ENCODE measurements at places on chromosomes 5 and 9.

DNA sequence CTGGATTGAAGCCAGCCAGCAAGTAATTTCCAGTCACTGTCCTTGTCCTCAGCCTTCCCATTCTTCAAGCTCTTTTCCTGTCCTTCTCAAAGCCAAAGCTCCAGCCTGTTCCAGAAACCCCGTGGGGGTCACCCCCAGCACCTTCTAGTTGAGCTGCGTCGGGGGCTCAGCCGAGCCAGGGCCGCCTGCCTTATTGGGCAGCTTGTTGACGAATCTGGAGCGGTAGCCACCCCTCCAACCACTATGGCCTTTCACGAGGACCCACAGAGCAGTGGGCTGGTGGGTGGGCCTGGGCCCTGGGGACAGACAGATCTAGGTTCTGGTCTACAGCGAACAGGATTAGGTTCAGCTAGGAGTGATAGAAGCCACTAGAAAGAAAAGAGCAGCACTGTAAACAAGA, 47.3 kb downstream of the TSPAN17 start:
- DNase-seq, result no peak

- DNase-seq, result no peak
Measured at GRCh38 chr9:806285-807156, 35.0 kb upstream of the DMRT1 start.

DNA sequence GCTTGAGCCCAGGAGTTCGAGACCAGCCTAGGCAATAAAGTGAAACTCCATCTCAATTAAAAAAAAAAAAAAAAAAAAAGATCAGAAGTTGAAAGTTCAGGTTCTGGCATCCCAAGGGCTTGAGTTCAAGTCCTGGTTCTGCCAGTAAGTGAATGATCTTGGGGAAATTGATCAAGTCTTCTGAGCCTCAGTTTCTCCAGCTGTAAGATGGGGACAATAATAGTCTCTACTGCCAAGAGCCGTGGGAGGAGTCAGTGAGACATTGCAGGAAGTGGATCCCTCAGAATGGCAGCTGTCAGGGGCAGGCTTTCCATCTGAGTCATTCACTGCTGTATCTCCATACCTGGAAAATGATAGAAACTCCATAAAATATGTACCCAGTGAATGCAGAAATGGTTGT, 37.8 kb upstream of the FUBP3 start:
- DNase-seq, result no peak

- no peak for DNase-seq
Measured at GRCh38 chr9:89023740-89024139, 32.5 kb downstream of the S1PR3 start.

DNA sequence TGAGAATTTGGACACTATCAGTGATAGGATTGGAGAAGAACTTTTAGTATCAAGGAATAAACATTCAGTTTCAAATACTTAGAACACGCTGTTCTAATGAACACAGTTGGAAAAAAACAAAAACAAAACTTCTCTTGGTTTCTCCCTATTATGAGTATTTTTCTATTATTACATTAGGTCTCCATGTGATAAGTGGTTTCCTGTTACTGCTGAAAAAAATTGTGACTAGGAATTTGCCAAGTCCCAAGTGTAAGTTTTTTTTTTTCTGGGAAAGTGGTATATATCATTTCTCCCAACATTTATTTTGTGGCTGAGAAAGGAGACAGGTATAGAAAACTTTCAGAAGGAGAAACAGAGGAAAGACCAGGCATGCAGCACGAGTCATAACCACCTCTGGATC, 41.1 kb downstream of the PCSK1 start:
- no peak for DNase-seq

Measured in activated T-helper 1 cell treated with anti-CD3 and anti-CD28 coated beads, Interleukin-12 subunit alpha, Interleukin-12 subunit beta, Interleukin-2, Interleukin-4 antibody, amounts not matched to agents 30 ng/mL and 10 ng/mL and 1 ng/mL, durations not matched to agents 14 hours and 24 hours and 36 hours (primary cell).